ENCODE measurements at places on chromosomes 3 and 15.

- no peak for DNase-seq
These were observed 140.2 kb downstream of the RSL24D1 start for GRCh38 chr15:55056500-55056899.

- DNase-seq = no peak
These were observed 184.4 kb downstream of the PEX5L start for GRCh38 chr3:179852142-179852905.

- DNase-seq = no peak
These were observed 10.1 kb downstream of the VPS13C start for GRCh38 chr15:62050115-62050514.

DNA sequence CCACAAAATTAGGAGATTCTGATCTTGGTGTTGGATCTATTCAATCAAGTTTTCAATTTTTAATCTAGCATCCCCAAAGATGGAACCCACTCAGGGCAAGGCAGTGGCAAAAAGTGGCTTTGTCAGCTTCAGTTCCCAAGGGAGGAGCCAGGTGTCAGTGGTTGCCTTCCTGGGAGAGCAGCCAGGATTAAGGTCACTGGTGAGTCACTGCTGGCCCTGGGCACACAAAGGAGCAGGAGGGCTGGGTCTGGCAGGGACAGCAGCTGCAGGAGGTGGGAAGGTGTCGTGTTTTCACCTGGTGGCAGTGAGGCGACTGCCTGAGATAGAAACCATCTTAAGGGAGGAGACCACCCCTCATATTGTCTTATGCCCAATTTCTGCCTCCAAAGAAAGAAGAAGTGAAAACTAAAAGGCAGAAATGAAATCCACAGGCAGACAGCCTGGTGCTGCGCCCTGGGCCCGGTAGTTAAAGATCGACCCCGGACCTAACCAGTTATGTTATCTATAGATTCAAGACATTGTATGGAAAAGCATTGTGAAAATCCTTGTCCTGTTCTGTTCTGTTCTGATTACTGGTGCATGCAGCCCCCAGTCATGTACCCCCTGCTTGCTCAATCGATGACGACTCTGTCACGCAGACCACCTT lies 5.9 kb upstream of the KLHL25 start:
- DNase-seq = no peak

GRCh38 chr15:98671060-98672008 lies 23.0 kb downstream of the IGF1R start:
- no peak for DNase-seq

DNA sequence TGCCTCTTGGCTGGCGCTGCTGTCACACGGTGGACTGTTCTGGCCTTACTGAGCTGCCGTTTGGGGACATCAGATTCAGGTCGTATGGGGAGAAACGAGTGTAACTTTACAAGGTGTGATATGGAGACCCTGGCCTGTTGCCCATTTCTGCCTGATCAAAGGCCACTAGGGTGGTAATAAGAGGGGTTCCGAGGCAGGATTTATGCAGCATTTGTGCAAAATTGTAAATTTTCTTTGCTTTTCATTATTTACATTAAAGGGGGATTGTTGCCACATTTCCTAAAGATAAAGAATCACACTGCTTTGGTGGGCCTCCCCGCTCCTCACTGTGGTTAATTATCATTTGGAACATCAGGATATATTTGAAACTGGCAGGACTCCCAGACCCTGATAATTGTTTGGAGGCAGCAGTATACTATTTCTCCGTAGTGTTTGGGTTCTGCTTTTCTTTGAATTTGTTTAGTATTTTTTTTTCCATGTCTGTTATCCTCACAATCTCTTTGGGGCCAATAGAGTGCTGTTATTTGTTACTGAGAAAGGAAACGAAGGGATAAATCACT lies 891 bp downstream of the NXPE3 start:
- DNase-seq = peak; percentile 19

DNA sequence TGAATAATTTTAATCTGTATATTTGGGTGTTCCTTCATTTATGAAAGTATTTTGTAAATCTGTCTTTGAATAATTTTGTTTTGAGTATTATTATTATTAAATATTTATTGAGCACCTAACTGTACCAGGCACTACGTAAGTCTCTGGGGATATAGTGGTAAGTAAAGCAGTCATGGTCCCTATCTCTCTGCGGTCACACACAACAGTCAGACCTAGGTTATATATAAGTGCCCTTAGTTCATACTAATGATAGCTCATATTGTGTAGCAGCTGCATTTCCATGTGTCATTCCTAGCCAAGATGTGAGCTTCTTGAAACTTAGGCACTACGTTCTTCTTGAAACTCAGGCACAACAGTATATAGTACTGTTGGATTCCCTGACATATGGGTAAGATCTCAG lies 12.4 kb downstream of the NKTR start:
- DNase-seq = no peak

GRCh38 chr3:152729906-152730305 lies 105.0 kb upstream of the P2RY1 start:
- no peak for DNase-seq

- DNase-seq = no peak
These were observed 203.2 kb downstream of the FAM43A start for GRCh38 chr3:194888916-194889315.

DNA sequence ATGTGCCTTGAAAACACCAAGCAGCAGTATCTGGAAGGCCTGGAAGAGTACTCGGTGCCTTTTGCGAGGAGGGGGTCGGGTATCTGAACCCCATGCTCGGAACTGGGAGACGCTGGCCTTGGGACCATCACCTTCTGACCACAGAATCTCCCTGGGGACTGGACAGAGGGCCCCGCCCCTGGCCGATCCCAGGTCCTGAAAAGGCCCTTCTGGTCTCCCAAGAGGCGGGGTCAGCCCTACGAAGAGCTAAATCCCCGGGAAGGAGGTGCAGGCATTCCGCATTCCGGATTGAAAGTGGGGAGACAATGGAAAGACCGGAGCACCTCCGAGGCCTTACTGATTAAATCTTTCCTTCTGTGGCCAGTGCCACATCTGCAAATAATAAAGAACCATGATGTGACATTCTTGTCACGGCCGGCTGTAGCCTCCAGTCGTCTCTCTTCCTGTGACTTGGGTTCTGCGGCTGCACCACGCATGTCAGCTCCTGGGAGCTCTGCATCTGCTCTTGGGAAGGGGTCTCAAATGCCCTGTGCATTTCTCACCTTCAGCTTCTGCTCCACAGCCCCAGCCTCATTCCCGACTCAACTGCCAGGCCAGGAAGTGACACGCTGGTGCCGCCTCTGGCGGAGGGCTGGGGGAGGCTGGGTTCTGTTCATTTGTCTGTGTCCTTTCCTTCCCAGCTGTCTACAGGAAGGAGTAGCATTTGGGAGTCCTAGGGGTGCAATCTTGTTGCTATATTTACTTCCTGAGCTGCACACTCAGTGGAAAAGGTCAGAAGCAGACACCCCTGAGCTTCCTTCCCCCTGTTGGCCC lies 173.5 kb downstream of the KLF13 start:
- no peak for DNase-seq

DNA sequence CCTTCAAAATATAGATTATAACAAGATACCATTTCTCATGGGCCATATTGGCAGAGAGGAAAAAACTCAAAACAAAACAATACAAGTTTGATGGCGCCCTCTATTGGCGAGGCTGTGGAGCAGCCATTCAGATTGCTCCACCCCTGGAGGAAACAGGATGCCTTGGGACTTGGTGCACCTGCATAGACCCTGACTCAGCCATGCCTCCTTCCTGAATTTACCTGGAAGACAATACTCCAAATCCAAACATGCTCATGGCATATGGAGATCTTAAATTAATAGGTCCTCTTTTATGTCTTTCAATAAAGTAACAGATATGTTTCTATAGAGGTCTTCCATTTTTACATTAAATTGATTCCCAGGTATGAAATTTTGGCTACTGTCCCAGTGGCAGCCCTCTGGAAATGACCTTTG lies 90.0 kb downstream of the APBA2 start:
- DNase-seq = no peak

DNA sequence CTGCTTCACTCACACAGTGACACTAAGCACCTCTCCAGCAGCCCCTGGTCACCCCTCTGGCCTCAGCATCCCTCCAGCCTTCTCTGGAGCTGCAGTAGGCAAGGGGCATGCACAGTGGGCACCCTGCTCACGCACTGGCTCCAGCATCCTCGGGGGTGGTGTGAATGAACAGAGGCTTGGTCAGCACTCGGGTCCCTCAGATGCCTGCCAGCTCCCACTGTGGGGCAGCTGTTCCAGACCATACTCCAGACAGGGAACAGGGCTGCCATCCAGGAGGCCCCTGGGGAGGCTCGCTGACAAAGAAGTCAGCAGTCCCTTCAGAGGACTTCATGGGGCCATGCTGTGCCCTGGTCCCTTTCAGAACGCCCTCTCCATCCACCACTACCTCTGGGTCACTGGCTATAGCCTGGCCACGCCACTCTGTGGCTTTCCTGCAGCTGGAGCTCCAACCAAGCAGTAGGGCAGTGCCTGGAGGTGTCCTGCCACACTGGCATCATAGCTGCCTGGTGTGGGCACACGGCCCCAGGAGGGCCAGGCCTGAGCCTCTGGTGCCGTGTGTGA lies 26.3 kb downstream of the ALS2CL start:
- no peak for DNase-seq

DNA sequence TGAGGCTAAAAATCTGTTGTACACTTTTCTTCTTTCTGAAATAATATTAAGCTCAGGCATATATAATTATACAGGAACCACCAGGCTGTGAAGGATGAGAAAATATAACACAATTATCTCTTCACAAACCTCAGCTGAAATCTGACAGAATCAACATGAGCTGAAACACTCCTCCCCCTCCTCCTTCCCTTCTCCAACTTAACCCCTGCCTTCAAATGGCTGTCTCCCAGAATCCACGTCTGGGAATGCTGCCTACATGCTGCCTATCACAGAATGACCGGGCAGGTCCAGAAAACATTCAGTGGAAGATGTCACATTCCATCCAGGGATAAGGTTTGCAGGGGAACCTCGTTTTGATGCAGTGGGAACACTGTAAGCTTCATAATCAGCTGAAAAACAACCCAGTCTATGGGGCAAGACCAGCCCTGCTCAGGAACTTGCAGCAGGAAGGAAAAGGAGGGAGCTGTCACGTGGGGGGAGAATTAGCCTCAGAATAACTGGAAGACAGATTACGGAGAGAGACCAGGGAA lies 44.0 kb upstream of the SEMA6D start:
- DNase-seq = no peak

- DNase-seq = no peak
These were observed 28.3 kb downstream of the LRIG1 start for GRCh38 chr3:66472313-66473134.

DNA sequence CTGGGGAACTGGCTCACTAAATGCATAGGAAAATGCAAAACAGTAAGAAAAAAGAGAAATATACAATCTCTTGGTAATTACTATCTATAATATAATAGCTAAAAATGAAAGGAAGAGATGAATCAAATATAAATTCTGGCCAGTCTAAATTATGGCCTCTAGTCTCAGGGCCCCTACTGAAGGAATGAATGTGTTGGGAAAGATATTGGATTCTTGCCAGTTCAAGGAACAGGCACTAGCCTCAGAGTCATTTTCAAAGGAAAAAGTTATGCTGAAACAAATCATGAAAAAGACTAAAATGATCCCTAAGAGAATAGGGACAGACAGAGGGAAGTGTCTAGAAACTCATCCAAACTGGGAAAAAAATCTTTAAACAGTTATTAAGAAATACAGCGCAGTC lies 62.4 kb downstream of the C3orf80 start:
- no peak for DNase-seq

DNA sequence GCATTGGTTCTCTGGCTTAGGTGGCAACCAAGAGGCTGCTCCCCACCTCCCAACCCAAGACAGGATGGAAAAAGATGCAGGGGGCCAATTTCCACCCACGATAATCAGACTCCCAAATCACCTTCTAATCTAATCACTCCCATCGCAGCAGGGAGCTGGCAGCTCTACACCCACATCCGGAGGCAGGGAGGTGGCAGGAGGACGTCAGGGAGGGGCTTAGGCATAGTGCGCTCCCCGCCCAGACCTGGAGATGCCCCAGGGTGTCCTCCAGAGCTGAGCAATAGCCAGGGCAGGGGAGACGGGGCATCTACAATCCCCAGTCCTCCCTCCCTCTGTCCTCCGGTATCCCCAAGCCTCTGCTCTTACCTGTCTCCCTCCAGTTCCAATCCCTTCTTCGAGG lies 70.5 kb upstream of the SEC13 start:
- no peak for DNase-seq

GRCh38 chr3:197135212-197135611 lies 105.6 kb upstream of the MELTF start:
- no peak for DNase-seq

DNA sequence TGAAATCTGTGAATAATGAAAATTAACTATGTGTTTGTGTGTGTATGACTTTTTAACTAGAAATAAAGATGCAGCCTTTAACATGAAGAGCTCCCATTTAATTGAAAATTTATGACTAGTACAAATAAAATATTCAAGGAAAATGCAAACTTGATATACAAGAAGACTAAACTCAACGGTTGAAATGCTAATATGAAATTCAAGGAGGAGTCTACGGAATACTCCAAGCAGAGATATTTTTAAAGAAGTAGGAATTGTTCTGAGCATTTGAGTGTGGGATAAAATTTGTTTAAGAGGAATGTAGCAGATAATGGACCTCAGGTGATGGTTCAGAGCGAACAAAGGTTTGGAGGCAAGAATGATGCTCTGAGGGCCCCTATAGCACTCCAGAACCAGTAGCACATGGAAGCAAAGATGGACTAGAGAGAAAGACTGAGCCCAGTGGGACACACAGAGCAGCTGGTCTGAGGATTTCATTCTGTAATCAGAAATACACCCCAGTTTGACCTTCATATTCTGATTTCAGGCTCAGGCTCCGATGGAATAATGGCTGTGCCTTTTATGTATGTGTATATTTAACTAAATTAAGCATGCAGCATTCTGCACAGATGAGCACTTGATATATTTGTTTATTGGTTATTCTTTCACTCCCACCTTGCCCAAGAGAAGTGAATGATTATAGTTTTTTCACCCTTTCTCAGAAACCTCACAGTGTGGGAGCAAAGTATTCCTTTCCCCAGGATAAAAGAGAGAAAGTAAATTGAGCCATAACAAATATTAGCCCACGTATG lies 227.1 kb downstream of the ZPLD1 start:
- no peak for DNase-seq

DNA sequence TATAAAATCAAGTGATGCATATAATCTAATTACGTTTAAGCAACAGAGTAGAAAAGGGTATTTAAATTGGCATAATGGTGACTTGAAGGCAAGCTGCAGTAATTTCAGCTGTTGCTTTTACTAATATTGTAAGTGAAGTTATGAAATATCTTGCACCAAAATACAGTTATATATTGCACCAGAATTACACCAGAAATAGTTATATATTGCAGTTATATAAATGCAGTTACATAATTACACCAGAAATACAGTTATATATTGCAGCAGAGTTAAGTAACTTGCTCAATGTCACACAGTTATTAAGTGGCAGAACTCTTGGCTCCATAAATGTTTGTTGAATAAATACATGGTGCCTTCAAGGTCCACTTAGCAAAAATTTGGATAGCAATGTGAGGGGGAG lies 51.4 kb downstream of the PCOLCE2 start:
- DNase-seq = no peak

- DNase-seq = no peak
These were observed 77.5 kb downstream of the ADCY5 start for GRCh38 chr3:123371426-123371825.

Data from tibial nerve (tissue), 4 donors.